CD4-positive, alpha-beta T cell (primary cell): ENCODE measurements at places on chromosomes 2 and 18.

- no peak for DNase-seq
These were observed 81.1 kb upstream of the CD302 start for GRCh38 chr2:159879051-159879604.

DNA sequence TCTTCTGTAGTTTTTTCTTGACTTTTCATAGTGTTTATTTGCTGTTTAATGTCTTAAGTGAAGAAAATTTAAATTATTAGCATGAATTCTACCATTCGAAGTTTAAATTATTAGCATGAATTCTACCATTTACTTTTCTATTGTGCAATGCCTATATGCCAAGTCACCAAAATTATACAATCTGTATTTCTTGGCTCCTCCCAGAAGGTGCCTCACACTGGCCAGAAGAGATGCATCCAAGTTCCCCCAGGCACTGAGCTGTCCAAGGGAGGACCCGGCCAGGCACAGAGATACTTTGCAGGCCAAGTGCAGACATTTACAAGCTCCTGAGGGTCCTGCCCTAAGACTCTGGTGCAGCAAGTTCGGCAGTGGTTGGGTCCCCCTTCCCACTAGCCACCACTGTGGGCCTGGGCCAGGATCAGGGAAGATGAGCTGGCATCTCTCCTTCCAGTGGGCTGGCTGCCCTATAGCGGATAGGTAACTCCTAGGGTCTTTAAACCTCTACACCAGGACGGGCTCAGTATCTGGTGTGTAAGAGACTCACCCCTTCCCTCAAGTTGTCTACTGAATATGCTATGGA is 31.3 kb downstream of the TMEM247 start:
- DNase-seq: no peak

- DNase-seq: no peak
These were observed 278.5 kb downstream of the CLIP4 start for GRCh38 chr2:29393676-29394075.

DNA sequence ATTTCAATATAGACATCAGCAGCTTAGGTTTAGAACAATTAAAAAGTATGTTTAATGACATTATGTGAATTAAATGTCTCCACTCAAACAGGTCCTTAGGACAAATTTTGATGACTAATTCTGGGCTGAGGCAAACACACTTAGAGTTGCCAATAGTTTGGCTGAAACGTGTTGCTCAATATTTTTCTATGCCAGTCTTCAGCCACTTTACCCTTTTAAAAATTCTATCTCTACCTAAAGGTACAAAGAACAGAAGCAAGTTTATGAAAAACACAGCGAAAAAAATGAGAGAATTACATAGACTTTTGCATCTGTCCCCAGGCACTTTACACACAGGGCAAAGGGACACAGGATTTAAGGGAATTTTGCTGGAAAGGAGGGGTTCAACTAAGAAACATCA is 4.5 kb downstream of the IDH1 start:
- DNase-seq: no peak

- DNase-seq: no peak
These were observed 130.1 kb upstream of the COPS8 start for GRCh38 chr2:236955521-236956030.

DNA sequence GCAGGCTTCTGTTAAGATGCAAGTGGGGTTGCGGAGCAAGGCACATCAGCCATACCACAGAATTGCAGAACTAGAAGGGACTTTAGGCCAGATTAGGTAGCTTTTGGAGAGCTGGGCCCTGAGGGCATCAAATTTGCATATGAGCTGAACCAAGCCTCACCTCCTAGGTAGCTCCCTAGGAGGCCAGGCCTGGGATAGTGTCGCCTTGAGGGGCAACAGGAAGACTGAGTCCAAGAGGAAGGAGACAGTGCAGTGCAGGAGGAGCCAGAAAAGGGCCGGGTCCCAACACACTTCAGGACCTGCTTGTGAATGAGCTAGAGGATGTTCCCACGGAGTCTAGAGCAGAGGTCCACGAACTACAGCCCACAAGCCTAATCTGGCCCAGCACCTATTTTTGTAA is 98.7 kb downstream of the MAPK4 start:
- DNase-seq: no peak

DNA sequence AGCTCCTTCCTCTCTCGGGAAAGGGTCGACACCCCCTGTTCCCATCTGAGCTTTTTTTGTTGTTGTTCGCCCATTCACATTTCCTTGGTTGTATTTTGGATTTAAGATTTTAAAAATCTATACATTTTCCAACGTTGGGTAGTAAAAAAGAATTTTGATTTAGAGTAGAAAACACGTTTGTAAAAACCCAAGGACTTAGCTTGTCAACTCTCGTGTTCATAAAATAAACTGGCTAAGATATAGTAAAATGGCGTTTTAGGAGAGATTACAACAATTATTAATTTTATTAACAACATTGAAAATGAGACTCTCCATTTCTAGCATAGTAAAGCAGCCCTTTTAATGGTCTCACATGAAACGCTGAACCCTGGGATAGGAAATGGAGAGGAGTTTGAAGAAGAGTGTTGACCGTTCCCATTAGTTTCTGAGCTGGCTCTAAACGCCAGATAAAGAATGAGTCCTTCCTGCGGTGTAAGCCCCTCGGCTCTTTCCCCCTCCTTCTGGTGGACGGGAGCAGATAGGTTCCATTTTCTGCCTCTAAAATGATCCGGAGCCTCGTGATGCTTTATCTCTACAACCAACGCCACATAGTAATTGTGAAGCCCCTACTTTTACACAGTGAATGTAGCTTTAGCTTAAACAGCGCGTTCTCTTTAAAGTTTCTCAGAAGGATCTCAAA is 24.0 kb upstream of the ZNF516 start:
- DNase-seq: no peak
